ENCODE measurements at places on chromosomes 4 and X. TPM values are rescaled to one million over a fixed set of nuclear protein-coding genes. Genes with fewer than 3 reads are reported as not detected.

Gene PRDX4
- total RNA-seq: 162 TPM

Gene IL1RAPL1
- total RNA-seq: 10.7 TPM

Gene NWD2
- not detected for total RNA-seq

Gene SSX3
- total RNA-seq: not detected

DNA sequence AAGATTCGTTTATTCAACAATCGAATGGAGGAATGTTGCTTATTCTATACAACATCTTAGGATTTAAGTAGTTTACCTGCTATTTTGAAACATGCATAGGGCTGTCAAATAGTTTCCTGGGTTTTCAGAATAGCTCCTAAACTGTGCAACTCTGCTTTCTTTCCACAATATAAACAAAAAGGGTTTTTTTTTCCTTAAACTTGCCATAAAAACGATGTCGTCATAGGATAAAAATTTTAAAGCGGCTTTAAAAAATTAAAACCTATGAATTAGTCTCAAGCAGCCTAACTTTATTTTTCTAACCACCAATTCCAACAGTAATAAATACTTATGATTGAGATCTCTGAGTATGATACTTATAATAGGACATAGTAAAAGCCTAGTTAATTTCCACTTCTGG, 21.6 kb upstream of the STIM2 start:
- DNase-seq: no peak

- no peak for DNase-seq
Observed at GRCh38 chrX:122047261-122047660, 999.9 kb downstream of the GLUD2 start.

- no peak for DNase-seq
Observed at GRCh38 chr4:74042681-74043080, 4.2 kb upstream of the CXCL3 start.

DNA sequence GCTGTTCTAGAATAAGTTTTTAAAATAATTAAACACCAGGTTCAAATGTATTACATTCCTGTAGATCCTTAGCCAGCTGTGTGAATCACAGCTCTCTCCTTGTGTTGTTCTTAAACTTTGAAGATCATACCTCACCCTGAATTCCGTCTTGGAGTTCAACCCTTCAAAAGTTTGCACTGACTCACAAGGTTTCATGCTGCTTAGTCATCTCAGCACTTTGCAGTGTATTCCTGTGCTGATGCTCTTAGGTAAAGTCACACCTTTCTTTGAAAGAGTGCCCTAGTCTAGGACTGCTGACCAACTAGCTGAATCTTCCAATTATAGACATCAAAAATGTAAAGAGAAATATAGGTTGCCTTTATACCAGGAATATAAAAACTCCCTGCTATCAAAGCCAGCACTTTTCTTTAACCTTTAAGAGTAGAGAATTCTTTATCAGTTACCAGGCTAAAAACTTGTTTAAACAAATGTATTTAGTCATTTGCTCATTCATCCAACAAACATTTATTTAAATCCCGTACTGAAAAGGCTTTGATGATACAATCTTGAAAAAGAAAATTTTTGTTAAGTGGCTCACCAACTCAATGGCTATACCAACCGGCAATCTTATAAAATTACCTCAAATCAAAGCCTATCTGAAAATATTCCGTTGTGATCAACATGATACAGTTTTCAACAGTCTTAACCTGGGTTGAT, 169.7 kb downstream of the RAP1GDS1 start:
- no peak for DNase-seq

- DNase-seq: no peak
Observed at GRCh38 chr4:120923207-120923522, 639 bp upstream of the PRDM5 start.

DNA sequence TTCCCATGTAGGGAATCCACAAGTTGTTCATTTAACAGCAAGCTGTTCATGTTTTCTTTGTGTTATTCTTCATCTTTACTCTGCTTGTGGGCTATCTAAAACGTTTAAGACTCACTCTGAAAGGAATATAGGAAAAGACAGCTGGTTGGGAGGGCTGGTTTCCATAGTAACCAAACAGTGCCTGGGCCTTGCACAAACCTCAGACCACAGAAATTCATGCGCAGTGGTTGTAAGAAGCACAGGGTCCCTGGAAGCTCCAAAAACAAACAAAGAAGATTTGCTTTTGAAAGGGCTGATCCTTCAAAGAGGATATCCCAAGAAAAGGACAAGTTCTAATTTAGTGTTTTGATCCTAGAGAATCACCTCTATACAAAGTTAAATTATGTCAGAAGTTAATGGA, 7.8 kb downstream of the SERTM2 start:
- DNase-seq: peak; percentile 70

DNA sequence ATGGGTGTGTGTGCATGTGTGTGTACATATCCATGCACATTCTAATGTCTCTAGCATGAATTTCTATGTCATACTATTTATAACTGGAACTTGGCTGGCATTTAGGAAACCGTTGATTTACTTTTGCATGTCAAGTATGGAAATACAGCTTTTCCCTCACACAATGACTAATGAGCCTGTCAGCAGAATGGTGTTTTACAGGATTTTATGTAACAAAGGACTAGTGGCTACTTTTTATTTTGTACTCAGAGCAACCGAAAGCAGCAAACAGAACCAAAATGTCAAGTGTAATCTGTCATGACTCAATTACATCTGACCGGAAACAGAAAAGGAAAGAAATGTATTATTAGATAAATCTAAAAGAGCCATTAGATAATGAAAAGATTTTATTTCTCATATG, 1911.5 kb upstream of the AGA start:
- no peak for DNase-seq

- DNase-seq: no peak
Observed at GRCh38 chr4:141635736-141636081, 674 bp upstream of the IL15 start.

- DNase-seq: peak; percentile 49
Observed at GRCh38 chr4:154911097-154911496, 130.0 kb downstream of the RBM46 start.

DNA sequence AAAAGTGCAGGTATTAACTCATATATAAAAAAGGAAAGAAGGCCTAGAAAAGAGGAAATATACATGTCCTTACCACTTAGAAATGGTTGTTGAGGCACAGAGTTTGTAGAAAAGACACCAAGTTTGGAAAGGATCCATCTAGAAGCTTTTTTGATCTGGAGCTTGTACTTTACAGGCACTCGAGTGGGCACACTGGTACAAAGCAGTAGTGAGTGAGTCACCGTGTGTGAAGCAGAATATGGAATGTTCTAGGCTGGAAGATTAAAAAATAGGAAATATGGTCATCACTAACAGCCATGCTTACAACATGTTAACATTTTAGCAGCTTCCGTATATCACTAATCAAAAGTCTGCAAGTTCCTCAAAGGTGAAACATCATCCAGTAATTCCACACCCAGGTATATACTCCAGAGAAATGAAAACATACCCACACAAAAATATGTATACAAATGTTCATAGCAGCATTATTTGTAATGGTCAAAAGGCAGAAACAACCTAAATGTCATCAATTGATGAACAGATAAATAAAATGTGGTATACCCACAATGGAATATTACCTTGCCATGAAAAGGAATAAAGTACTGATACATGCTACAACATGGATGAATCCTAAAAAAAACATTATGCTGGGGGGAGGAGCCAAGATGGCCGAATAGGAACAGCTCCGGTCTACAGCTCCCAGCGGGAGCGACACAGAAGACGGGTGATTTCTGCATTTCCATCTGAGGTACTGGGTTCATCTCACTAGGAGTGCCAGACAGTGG, 69.5 kb downstream of the FRYL start:
- no peak for DNase-seq

DNA sequence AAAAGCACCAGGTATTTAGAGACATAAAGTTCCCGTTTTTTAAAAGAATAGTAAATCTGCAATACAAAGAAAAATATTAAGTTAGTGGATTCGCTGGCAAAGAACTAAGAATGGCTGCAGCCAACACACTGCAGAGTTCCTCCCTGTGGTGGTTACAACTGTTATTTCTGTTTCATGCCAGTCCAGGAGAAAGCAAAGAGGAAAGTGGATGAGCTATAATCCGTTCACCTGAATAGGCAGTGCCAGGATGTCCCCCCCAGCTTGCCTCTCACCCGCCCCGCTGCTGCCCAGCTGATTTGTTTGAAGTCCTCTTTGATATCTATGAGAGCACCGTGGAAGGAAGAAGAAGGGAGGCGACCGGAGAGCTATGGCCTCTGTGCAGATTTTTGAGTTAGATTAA, 63.9 kb downstream of the PTCHD1 start:
- no peak for DNase-seq

GRCh38 chr4:61217222-61217621, 17.1 kb downstream of the ADGRL3 start:
- DNase-seq: no peak

- DNase-seq: no peak
Observed at GRCh38 chrX:65744965-65745364, 77.5 kb downstream of the MSN start.

DNA sequence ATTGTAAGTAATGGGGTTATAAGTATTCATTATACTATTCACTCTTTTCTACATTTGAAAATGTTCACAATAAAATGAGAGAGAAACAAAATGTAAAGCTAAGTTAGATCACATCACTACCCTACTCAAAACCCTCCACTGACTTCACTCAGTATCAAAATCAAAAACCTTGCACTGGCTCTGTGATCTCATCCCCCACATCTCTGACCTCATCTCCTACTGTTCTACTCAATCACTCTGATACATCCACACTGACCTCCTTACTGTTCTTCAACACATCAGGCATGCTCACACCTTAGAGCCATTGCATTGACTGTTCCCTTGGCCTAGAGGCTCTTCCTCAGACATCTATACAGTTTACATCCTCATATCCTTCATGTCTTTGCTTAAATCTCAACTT, 50.7 kb downstream of the THOC2 start:
- no peak for DNase-seq
